ENCODE measurements at places on chromosomes 1 and 21. TPM values are rescaled to one million over a fixed set of nuclear protein-coding genes. Genes with fewer than 3 reads are reported as not detected.

The SERPINC1 gene
- not detected for total RNA-seq

The COL6A2 gene
- 0.17 TPM for total RNA-seq

The MTF1 gene
- 7.9 TPM for total RNA-seq

The CNR2 gene
- not detected for total RNA-seq

The USF1 gene
- total RNA-seq, result 38.5 TPM

The NMNAT1 gene
- total RNA-seq, result 9.1 TPM

The UFC1 gene
- total RNA-seq, result 53.2 TPM

The MPL gene
- not detected for total RNA-seq

The WRAP73 gene
- 18.1 TPM for total RNA-seq

The MYOM3 gene
- total RNA-seq, result 0.07 TPM

The KDF1 gene
- total RNA-seq, result 32.8 TPM

The MFSD2A gene
- 62.0 TPM for total RNA-seq

The CXADR gene
- total RNA-seq, result 18.3 TPM

The LCE1F gene
- 0.42 TPM for total RNA-seq

The HMGCS2 gene
- not detected for total RNA-seq

The CFHR4 gene
- total RNA-seq, result not detected

The C8B gene
- not detected for total RNA-seq

The AGT gene
- not detected for total RNA-seq

The IKBKE gene
- 14.2 TPM for total RNA-seq

The UBE2G2 gene
- total RNA-seq, result 52.5 TPM

The PRR9 gene
- 1.2 TPM for total RNA-seq

The C1orf185 gene
- total RNA-seq, result not detected

The OR10J1 gene
- not detected for total RNA-seq

The EDARADD gene
- total RNA-seq, result 6.3 TPM

The CCDC17 gene
- total RNA-seq, result 0.46 TPM

The ADPRS gene
- total RNA-seq, result 40.7 TPM

The SMIM1 gene
- total RNA-seq, result 4.6 TPM

The ITLN2 gene
- not detected for total RNA-seq

The ST6GALNAC5 gene
- 24.8 TPM for total RNA-seq

The GJA8 gene
- total RNA-seq, result not detected

The OXCT2 gene
- total RNA-seq, result 0.20 TPM

The ABCA4 gene
- 0.03 TPM for total RNA-seq

The KLHDC9 gene
- total RNA-seq, result 2.0 TPM

The ACTL8 gene
- total RNA-seq, result not detected

The PEAR1 gene
- total RNA-seq, result 7.3 TPM

The OR2L13 gene
- total RNA-seq, result not detected

The LRRC38 gene
- total RNA-seq, result not detected

The TTC39A gene
- total RNA-seq, result 0.25 TPM

The FOXD3 gene
- total RNA-seq, result not detected

The ASCL5 gene
- not detected for total RNA-seq

The GPR52 gene
- 0.37 TPM for total RNA-seq

The MEF2D gene
- 17.2 TPM for total RNA-seq

The PRMT6 gene
- 17.0 TPM for total RNA-seq

The HPDL gene
- 2.2 TPM for total RNA-seq

The RGS5 gene
- total RNA-seq, result 1.3 TPM

The PIGP gene
- 21.9 TPM for total RNA-seq

The VWA1 gene
- total RNA-seq, result 15.0 TPM

The HAO2 gene
- not detected for total RNA-seq

The LEFTY1 gene
- total RNA-seq, result not detected

The TFF2 gene
- not detected for total RNA-seq

The PTCH2 gene
- total RNA-seq, result 0.31 TPM

The ILDR2 gene
- total RNA-seq, result not detected

The LHX8 gene
- total RNA-seq, result not detected

The RNU1-2 gene
- total RNA-seq, result 4,441 TPM

Data from foreskin keratinocyte (primary cell).